Stimulated activated CD8-positive, alpha-beta memory T cell treated with anti-CD3 and anti-CD28 coated beads, Interleukin-15, amount 100 ng/mL, for 4 hours (primary cell): ENCODE measurements at places on chromosomes 7 and 10.

DNA sequence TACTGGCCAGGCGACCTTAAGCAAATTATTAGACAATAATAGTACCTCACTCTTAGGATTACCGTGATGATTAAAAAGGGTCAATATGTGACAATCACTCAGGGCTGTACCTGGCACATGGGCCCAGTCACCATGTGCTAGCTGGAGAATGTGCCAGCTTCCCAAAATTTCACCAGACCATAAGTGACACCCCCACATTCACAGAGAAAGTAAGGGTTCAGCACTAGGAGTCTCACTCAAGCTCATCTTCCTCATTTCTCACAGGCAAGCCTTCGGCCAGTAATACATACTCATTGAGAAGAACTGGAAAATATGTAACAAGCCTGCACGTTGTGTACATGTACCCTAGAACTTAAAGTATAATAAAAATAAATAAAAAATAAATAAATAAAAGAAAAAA is 22.4 kb upstream of the C10orf71 start:
- DNase-seq = no peak

DNA sequence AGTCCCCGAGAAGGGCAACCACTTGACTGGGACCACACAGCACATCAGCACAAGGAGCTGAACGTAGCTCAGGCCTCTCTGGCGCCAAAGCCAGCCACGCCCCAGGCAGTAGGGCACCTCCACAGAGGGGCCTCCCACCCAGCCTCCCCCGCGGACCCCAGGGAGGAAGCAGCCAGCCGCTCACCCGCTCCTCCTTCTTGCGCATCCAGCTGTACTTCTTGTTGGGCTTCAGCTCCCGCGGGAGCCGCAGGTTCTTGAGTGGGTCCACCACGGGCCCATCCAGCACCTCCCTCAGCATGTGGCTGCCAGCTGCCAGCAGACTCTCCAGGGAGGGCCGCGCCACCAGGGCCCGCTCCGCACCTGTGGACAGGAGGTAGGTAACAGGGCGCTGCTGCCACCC is 61.2 kb downstream of the TNRC18 start:
- no peak for DNase-seq

GRCh38 chr10:12319076-12319475 is 30.3 kb upstream of the CAMK1D start:
- DNase-seq = no peak

DNA sequence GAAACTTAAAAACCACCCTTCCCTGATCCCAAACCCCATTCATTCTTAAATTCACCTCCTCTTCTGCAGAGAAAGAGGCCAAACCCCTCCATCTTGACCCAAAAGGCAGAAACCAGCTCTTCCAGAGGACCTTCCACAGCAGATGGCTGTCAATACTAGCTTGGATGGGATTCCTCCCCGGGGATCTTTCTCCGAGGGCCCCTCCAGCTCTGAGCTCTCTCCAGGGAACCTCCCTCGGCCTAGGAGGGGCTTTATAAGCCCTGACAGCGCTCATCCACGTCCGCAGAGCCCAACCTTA is 5.4 kb downstream of the TNRC18 start:
- no peak for DNase-seq

DNA sequence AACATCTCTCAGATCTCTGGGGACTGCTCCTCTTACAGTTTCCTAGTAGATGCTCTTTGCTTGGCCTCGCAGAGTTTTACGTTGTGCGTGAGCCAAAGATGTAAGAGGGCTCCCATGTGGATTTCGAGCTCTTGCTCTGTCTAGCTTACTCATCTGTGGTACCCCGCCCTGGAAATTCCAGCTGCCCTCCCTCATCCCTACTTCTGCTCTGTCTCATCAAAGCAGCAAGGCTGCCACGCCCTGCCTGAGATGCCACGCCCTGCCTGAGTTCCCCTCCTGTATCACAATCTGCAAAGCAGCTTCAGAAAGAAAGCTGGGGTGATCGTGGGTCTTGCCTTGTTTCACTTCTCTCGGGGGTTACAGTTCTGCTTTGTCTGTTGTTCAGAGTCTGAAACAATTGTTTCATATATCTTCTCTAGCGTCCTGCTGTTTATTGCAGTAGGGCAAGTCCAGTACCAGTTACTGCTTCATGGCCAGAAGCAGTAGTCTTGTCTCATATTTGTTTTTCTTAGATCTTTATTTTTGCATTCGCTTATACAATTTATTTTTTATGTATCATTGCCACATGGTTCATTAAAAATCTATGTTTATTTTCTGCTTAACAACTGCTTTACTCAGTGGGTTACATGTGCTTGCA is 36.1 kb upstream of the CCNY start:
- DNase-seq = no peak

DNA sequence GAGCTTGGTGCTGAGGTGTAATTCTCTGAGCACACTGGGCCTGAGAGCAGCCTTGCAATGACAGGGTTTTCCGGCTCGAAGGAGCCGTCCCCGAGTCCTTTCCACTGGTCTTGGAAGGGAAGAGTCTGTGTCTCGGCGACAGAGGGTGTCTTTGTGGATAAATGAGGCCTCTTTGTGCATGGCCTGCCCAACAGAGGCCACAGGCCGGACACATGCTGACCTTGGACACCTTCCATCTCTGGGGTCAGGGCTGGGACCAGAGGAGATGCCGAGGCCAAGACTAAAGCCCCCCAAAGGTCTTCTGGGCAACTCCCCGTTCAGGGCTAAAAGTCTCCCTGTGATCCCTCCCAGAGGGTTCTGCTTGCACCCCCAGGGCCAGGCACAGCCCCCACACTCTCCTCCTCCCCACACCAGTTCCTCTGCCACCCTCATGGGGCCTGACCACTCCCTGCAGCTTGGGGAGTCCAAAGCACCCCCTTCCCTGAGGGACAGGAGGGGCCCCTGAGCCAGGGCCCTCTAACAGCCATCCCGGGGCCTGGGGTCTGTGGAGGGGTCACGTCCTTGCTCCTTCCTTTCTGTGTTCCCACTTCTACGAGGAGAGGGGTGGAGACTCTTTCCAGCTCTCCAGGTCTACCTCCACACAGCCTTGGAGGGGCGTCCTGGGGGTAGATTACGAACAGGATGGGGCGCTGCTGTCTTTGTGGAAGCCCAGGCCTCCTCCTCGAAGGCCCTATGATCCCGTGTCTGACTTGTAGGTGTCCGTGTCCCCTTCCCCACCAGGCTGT is 130.6 kb upstream of the FAM20C start:
- no peak for DNase-seq
